ENCODE measurements at places on chromosomes 1 and 21.

DNA sequence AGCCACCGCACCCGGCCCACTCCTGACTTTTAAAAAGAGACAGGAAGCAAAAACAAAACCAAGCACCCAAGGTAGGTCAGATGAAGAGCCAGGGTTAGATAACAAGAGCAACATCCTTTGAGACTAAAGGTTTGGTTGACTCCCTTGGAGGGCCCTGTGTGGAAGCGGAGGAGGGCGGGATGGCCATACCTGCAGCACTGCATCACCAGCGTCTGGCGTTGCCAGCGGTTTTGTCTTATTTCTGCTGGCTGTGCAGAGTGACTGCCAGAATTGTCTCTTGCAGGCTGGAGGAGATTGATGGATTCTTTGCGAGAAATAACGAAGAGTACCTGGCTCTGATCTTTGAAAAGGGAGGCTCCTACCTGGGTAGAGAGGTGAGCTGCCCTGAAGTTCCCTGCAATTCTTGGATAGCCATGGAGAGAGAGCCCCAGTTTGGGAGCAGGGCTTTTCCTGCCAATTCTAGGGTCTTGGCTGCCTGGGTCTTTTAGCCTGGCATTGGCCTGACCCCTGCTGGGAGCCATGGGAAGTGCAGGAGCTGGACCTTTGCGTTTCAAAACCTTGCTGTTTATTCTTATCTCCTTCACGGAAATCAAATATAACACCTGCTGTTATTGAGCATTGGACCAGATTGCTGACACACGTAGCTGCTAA is 24.0 kb downstream of the QSOX1 start:
- DNase-seq = peak; percentile 80

- peak; percentile 89 for DNase-seq
Measured at GRCh38 chr1:229227298-229227919, 43.5 kb upstream of the RAB4A start.

DNA sequence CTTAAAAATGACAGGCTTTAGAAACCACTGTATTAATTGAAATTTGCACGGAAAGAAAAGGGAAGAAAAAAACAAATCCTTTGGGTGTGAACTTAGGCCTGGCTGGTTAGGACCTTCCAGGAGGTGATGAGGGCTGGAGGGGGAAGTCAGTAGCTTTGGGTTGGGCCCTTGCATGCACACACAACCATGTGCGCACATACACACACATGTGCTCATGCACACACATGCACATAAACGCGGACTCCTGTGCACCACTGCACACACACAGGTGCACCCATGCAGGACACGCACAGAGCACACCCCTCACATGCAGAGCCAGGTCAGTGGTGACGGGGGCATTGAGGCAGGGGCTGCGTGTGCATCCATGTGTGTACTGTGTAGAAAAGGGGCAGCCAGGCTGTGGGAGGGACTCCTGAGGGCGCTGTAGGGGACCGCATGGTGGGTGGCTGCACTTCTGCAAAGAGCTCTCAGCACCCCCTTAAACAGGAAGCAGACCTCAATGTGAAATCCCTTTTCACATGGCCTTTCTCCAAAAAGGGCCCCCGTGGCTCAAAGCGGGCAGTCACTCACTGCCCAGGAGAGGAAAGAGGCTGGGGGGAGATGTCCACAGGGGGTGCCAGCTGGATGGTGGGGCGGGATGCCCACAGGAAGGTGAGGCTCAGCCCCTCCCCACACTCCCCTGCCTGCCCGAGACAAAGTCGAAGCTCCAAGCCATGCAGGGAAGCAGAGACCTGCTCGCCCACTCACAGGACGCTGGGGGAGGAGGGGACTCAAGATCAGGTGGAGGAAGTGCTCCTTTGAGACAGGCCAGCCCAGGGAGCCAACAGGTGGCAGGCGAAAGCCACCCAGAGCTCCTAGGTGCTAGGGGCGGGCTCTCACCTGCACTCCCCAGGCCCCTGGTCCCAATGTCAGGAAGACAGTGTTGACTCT is 95.2 kb downstream of the ITPKB start:
- peak; percentile 74 for DNase-seq

GRCh38 chr1:221777431-221778072 is 35.7 kb upstream of the DUSP10 start:
- DNase-seq = peak; percentile 62

DNA sequence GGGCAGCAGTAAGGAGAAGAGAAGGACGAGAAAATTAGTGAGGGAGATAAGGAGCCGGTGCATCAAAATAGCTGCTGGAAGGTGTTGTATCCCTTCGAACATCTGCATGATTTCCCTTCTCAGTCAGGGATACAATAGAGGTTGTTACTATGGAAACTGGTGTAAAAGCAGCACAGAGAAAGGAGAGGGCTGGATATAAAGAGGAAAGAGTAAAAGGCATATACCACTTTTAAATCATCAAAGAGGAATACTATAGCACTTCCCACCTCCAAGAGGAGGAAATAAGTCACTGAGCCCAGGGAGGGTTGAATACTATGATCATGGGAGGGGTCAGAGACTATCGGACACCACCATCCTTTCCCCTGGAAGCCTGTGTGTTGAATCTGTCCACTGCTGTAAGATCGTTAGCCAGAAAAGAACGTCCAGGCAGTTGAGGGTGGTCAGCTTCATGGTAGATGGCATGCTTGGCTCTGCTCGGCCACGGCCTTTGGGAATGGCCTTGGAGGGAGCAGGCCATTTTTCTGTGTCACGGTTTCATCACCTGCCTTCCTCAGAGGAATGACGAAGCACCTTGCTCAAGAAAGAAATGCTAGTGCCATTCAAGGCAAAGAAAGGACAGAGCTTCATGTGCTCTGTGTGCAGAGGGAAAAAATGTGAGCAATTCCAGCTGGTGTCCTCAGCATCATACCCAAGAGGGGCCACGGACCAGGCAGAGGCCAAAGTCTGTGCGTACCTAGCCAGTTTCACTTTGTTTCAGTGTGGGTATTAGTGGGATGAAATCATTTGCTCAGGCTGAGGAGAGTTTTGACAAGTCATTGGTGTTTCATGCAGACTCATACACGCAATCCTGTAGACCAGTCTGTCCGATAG is 64.2 kb downstream of the IRF2BP2 start:
- DNase-seq = no peak

- no peak for DNase-seq
Measured at GRCh38 chr21:42387164-42387563, 8.7 kb downstream of the TMPRSS3 start.

All from activated CD4-positive, alpha-beta T cell treated with anti-CD3 and anti-CD28 coated beads for 36 hours (primary cell).